Fibroblast of skin of right biceps (primary cell): ENCODE measurements at places on chromosomes 12 and 14.

DNA sequence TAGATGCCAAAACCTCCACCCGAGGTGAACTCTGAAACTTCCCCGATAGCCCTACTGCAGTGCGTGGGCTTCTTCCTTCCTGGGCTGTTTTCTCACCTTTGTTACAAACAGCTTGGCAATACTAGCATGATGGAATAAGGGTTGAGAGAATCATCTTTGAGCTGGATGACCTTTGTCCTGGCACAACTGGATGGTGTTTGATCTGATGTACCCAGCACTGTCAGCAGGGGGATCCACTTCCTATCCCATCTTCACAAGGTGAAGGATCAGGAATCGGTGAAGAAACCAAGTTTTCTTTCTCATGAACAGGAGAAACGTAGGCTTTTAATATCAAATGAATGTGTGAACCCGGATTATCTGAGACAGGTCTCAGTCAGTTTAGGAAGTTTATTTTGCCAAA lies 19.5 kb upstream of the LRRC10 start:
- DNase-seq, result no peak

GRCh38 chr12:99658671-99659349 lies 11.3 kb downstream of the GARIN6 start:
- no peak for DNase-seq

DNA sequence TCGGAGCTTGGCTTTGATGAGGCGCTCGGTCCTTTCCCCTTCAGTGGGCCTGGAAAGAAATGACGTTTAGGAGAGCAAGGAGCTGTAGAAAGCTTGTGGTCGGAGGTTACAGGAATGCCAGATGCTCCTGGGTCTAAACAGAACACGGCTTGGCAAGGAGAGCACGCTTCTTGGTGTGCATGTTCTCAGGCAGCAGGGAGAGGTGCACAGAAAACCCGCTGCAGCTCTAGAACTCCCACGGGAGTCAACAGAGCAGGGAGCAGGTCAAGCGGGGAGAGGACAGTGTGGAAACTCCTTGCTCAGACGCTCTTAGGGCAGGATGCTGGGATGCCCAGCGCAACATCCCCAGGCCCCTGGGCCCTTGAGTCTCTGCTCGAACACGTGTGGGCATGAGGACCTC lies 51.0 kb downstream of the SSH1 start:
- peak; percentile 61 for DNase-seq

DNA sequence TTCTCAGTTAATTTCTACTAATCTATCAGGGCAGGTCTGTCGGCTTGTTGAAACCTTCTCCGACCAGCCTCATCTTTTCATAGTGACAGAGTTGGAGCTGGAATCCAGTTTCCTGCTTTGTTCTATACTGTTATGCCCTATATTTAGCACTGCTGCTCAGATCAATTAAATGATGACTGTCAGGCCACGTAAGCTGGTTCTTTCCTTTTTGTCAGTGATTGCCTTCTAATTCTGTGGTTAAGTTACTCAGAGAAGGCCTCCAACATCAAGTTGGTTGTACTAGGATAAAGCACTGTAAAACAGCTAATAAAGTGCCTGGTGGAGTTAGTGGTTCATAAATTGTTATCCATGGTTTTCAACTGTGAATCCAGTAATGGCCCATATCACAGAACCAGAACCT lies 22.6 kb downstream of the DERA start:
- DNase-seq, result peak; percentile 67

DNA sequence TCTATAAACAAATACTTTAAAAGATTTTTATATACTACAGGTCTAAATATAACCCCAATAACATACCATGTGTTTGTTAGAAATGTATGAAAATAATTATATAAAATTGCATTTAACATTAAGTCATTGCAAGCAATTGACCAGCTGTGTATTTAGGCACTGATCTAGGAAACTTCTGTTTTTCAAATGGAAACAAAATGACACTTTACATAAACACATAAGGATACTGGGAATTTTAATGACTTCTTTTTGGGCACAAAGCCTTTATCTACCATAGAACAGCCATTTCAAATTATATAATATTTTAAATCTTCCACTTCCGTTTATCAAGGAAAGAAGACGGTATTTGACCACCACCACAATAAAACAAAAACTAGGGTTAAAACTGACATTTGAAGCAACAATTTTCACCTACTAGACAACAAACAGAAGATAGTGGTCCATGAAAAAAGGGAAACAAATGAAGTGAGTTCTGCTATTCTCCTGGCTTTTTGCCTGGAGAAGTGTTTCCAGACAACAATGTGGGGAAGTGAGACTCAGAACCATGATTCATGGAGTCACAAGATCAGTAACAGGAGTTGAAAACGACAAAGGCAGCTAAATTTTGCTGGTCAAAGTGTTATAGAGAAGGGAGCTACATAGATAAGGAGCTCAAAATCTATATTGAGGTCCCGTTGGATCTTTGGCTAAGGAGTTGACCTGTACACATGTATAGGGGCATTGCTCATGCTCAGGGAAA lies 475.1 kb downstream of the TRHDE start:
- no peak for DNase-seq

- no peak for DNase-seq
These were observed 283.1 kb downstream of the MDGA2 start for GRCh38 chr14:47392326-47392725.

DNA sequence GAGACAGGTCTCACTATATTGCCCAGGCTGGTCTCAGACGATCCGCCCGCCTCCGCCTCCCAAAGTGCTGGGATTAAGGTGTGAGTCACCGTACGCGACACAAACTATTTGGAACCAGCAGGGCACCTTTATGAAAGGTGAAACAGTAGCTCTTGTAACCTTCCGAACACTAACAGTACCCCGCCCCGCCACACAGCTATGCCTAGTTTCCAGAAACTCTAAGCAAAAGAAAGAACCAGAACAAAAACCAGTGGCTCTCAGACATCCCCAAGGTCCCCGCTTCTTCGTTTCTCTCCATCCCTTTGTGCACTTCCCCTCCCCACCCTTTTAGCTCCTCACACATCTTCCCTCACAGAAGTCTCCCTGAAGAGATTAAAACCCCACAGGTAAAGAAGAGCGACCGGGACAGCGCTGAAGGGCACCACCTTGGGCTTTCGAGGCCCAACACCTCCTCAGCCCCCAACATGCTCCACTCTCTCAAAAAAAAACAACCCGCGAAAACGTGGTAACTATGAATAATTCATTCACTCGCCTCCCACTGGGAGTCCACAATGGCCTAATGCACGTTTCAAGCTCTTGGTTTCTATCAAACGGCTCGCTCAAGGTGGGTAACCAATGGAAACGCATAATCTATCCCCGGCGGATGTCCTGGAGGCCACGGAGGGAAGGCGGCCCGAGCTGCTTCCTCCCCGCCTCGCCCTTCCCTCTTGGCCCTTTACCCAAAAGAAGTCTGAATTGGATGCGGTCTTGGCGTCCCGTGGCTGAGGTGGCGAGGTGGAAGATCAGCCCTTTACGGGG lies 877 bp downstream of the BAG5 start:
- DNase-seq, result peak; percentile 41

DNA sequence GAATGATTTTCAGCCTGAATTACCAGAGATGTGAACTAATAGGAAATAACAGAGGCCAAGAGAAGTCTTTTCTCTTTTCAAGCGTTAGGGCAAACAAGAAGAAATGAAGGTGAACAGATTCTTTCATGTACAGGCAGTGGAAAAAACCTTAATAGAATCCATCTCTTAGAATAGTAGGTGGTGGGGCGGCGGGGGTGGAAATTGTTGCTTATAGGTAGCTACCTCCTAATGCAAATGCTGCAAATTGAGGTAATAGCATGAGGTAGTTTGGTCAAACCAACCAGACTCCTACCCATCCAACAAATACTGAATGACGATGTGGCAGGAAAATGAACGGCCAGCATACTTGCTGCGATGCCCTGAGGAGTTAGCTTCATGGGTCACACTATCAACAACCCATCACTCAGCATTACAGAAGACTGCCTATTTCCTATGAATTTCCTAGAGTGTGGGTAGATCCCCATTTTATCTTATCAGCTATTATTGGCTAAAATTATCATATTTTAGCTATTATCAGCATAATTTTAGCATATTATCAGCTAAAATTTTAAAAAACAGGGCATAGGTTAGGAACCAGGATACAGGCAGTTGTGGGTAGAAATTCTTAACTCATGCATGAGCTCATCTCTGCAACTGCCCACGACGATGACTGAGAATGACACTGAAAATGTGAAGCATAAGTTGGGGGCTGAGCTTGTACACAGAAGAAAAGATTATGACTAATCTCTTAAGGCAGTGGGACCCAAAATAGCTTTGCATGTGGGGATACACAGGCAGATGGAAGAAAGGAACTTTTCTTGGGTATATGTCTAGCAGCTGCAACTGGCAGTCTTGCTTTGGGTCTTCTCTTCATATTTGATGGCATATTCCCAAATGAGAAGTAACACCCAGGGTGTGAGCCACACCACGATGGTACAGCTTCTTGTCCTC lies 68.7 kb downstream of the NIN start:
- peak; percentile 95 for DNase-seq

- no peak for DNase-seq
These were observed 6.6 kb downstream of the CLEC1B start for GRCh38 chr12:9992296-9992695.

GRCh38 chr12:63103494-63104131 lies 47.4 kb downstream of the AVPR1A start:
- DNase-seq, result peak; percentile 15

GRCh38 chr12:64583771-64584421 lies 26.4 kb upstream of the RASSF3 start:
- peak; percentile 24 for DNase-seq

DNA sequence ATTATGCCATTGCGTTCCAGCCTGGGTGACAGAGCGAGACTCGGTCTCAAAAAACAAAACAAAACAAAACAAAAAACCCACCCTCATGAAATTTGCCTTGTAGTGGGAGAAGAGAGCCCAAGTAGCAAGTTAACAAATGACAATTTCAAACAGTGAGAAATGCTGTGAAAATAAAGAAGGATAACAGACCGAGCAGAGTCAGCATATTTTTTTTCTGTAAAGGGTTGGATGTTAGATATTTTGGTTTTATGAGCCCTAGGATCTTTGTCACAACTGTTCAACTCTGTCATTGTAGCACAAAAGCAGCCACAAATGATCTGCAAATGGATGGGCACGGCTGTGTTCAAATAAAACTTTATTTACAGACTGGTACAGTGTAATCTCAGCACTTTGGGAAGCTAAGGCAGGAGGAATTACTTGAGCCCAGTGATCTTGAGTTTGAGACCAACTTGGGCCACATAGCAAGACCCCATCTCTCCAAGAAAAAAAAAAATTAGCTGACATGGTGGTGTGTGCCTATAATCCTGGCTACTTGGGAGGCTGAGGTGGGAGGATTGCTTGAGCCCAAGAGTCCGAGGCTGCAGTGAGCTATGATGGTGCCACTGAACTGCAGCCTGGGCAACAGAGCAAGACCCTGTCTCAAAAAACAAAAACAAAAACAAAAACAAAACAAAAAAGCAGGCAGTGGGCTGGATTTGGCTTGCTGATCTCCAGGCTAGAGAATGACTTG lies 117.1 kb downstream of the PTPN11 start:
- DNase-seq, result no peak

DNA sequence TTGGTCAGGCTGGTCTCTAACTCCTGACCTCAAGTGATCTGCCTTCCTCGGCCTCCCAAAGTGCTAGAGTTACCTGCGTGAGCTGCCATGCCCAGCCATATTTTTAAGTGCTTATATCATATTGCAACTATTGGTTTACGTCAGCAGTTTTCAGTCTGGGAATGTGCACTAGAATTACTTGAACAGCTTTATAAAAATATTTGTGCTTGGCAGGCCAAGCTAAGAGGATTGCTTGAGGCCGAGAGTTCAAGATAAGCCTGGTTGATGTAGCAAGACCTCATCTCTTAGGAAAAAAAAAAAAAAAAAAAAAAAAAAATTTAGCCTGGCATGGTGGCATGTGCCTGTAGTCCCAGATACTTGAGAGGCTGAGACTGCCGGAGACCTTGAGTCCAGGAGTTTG lies 17.1 kb downstream of the KIAA0586 start:
- DNase-seq, result no peak

DNA sequence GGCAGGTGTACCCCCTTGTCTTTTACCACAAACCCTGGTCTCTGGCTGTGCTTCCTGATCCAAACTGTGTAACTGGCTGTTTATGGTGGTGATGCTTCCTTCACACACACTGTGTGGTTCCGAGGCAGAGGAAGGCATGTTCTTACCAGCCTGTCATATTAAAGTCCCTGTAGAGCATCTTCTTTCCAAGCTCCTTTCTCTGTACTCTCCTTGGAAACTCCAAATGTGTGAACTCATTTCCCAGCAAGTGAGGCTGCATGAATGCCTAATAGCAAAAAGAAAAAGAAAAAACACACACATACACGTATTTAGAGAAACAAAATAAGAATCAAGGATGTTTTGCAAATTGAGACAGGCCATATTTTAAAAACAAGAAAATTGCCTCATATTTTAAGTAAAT lies 214.9 kb downstream of the PPM1H start:
- no peak for DNase-seq

GRCh38 chr12:82619644-82620043 lies 67.1 kb upstream of the TMTC2 start:
- DNase-seq, result no peak

DNA sequence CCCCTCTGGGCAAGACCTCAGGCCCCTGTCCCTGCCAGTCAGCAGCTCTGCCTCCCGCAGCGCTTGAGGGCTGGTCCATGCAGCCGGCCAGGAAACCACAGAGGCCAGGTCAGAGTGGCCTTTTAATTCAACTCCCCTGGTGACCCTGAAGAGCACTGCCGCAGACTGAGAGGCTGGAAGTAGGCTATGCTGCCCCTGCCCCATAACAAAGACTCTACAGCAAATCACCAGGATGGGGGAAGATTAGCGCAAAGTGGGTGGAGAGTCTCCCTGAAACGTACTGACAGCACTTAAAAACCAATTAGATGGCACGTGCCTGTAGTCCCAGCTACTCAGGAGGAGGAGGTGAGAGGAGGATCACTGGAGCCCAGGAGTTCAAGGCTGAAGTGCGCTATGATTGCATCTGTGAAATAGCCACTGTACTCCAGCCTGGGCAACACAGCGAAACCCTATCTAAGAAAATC lies 70.5 kb downstream of the ITPK1 start:
- no peak for DNase-seq

DNA sequence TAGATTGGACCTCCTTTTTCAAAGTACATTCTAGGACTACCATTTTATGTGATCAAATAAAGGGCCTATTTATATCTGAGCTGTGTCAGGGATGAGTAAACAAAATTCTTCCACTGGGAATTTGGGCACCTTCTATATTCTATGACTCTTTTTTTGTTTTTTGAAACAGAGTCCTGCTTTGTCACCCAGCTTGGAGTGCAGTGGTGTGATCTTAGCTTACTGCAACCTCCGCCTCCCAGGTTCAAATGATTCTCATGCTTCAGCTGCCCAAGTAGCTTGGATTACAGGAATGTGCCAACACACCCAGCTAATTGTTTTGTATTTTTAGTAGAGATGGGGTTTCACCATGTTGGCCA lies 64.8 kb downstream of the DRAM1 start:
- DNase-seq, result no peak

GRCh38 chr14:74620497-74620921 lies 8.5 kb upstream of the LTBP2 start:
- DNase-seq, result peak; percentile 96

- no peak for DNase-seq
These were observed 909 bp upstream of the ETFBKMT start for GRCh38 chr12:31658471-31659086.

GRCh38 chr12:52636189-52636588 lies 15.8 kb downstream of the KRT2 start:
- no peak for DNase-seq
